Esophagus mucosa (tissue), 1 donor: ENCODE measurements at places on chromosomes 2 and 18.

DNA sequence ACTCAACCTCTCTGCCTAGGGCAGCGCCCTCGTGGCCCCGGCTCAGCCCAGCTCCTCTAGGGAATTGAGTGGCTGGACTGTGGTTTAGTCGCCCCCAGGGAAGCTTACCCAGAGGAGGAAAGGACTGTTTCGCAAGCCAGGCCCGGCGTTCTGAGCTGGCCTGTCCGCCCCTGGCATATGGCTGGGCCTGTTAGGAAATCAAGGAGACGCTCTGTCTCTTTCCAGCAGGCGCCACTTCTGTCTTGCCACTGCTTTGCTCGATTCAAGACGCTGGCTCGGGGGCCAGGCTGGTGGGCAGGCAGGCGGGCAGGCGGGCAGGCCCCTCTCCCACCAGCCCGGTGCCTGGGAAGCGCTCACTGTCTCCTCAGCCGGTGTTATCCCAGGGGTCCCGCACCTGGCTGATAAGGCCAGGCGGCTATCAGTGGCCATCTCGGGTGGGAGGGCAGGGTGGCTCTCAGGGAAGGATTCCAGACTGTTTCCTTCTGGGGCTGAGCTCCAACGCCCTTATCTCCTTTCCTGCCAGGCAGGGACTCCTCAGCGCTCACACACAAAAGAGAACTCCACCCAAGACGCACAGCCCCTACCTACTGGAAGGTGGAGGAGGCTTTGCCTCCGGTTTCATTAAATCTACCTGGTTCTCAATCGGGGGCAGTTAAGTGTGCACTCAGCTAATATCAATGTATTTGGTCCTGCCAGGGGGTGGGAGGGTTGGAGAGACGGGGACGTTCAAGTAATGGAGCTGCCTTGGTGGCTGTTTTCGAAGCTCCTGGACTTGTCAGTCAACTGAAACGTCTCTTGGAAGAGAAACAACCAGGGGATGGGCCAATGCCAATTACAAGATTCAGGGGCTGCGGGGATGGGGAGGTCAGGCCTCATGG is 109.1 kb downstream of the SMAD7 start:
- peak; percentile 7 for ATAC-seq

DNA sequence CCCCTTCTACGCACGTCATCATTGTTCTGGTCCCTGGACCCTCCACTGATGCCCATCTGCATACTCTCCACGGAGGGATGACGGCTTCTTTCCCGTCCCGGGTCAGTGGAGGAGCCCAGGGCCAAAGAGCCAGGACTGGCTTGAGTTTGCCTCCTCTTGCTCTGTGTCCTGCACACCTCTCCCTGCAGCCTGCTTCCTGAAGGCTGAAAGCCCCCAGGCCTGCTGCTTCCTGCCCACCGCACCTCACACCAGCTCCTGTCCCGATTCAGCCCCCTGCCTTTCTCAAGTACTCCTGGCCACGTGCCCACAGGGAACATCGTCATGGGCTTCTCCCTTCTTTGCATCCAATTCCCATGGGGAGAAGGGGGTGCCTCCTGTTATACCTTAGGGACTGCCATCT is 7.1 kb downstream of the ADCY3 start:
- ATAC-seq = no peak

DNA sequence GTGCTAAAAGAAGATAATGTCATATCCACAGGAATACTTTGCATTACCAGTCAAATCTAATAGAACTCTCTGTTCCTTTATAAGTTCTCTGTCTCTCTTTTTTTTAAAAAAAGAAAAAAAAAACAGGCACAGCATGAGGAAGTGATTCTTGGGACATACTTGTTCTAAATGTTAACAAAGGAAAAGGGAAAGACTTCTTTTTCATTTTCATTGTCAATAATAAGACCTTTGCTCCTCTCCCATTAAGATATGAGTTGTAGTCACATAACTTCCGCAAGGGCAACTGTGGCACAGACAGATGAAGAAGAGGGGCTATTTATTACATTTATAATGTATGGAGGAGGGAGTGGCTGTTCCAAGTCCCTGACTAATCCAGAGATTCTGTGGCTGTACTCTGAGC is 4.7 kb downstream of the CD302 start:
- no peak for ATAC-seq

- no peak for ATAC-seq
Measured at GRCh38 chr2:133855526-133855925, 287.3 kb upstream of the NCKAP5 start.

- ATAC-seq = no peak
Measured at GRCh38 chr2:165617741-165618481, 148.4 kb downstream of the CSRNP3 start.

DNA sequence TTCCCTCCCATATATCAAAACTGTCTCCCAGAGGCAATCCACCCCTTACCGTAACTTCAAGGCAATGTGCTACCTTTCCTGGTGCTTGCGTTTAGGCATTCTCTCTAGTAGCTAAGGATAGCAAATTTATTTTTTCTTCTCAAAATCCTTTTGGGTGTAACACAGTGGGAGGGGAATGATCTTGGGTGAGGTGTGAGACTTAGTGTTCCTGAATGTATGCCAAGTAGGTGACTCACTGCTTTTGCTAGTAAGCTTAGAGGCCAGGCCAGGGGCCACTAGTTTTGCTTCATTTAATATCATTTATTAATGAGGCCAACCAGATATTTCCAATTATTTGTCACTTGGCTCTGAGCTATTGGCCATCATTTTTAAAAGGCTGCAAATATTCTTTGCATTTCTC is 135.5 kb downstream of the NAPG start:
- peak; percentile 84 for ATAC-seq

- ATAC-seq = no peak
Measured at GRCh38 chr2:120167272-120167671, 55.9 kb downstream of the TMEM185B start.

DNA sequence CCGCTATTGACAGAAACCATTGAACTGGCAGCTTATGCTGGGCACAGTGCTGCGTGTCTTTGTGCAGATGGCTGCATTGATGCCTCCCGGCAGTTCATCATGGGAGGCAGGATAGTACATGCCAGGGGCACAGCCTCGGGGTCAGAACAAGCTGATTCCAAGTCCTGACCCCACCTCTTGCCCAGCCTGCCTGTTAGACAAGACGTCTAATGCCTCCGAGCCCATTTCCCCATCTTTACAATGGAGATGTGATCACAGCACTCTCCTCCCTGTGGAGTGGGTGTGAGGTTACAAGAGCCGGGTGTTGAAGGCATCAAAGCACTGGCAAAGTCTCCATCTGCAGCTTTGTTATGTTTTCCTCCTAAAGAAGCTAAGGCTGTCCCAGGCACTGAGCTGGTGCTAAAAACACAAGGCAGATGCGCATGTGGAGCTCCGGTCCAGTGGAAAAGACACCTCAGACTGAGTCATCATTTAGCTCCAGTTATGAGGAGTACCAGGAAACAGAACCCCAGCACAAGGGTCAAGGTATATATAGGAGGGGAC is 125.7 kb upstream of the EPAS1 start:
- peak; percentile 74 for ATAC-seq

- ATAC-seq = no peak
Measured at GRCh38 chr2:188776634-188777033, 197.5 kb upstream of the COL3A1 start.

GRCh38 chr2:196229013-196229412 is 57.6 kb upstream of the STK17B start:
- ATAC-seq = no peak

DNA sequence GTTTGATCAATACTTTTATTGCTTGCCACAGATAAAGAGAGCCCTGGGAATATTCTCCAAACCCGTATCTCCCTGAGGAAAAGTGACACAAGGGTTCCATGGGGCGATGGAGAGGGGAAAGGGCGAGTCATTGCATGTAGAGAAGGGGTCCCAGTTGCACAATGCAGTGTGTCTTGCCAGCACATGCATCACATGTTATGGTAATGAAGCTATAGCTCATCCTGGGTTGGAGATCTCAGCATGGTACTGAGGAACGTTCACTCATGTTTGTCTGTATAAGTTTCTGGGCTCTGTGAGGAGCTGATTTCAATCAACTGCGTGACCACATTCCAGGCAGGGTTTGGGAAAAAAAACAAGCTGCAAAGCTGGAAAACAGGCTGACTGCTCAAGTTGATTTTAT is 220.7 kb upstream of the MC4R start:
- no peak for ATAC-seq

DNA sequence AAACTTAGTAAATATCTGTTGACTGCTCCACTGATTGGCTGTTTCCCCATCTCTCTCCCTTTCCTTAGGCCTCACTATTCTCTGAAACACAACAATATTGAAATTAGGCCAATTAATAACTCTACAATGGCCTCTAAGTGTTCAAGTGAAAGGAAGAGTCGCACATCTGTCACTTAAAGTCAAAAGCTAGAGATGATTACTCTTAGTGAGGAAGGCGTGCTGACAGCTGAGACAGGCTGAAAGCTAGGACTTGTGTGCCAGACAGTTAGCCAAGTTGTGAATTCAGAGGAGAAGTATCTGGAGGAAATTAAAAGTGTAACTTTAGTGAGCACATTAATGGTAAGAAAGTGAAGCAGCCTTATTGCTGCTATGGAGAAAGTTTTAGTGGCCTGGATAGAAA is 48.4 kb downstream of the PLEK start:
- ATAC-seq = no peak

DNA sequence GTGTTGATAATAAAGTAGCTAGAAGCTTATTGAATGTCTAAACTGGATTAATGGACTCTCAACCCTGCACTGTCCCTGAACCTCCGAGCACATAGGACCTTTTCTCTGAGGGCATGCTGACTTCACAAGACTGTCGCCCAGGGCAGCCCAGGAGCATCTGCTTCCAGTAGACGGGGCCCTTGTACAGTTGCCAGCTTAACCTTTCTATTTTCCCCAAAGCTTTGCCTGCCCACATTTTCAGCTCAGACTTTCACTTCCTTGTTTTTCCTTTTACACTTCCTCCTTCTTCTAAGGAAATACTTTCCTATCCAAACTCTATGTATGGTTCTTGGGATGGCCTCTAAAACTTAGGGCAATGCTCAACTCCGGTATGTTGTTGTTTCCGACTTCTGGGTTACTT is 1.3 kb downstream of the VWA3B start:
- no peak for ATAC-seq

GRCh38 chr2:200091126-200091525 is 135.7 kb downstream of the MAIP1 start:
- ATAC-seq = no peak

GRCh38 chr2:218990612-218991011 is 2.6 kb downstream of the CRYBA2 start:
- ATAC-seq = no peak

DNA sequence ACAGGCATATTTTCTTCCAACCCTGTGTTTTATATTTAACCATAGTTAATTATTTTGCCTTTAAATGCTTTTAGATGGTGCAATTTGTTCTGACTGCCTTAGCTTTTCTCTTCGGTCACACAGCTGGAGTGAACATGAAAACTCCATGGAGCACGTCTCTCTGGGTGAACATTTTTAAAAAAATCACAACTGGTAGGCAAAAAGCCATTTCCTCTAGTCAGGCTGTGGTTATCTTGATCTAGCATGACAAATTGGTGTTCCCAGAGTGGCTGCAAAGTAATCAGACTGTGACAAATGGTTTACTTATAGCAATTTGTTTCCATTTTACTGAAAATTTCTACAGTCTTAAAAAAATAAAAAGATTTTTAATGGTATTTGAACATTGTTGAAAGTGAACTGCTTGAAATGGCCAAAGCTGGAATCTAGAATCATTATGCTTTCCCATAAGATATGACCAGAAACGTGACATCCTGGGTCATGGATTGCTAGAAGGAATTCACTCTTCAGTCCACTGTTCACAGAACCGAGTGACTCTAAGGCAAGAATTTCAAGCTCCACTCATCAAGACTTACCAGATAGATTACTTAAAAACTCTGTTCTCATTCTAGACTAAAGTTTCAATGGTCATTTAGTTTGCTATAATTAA is 703.6 kb downstream of the CPS1 start:
- no peak for ATAC-seq

DNA sequence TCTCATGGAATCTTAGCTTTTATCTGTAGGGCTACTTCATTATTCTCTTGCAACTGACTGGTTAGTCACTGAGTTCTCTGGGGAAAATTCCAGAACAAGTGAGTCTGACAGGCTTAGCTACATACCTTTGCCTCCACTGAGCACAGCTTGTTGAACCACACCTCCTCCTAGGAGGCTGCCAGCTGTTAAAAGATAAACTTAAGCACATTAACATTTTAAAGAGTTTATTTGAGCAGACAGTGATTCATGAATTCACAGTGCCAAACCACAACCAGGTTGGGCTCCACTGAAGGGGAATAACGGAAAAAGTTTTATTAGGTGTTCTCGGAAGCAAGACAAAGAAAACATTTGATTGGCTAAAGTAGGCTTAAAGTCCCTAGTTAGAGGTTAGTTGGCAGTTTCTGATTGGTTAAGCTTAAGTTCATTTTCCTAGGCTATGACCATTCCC is 12.5 kb upstream of the SLC38A11 start:
- ATAC-seq = peak; percentile 99

DNA sequence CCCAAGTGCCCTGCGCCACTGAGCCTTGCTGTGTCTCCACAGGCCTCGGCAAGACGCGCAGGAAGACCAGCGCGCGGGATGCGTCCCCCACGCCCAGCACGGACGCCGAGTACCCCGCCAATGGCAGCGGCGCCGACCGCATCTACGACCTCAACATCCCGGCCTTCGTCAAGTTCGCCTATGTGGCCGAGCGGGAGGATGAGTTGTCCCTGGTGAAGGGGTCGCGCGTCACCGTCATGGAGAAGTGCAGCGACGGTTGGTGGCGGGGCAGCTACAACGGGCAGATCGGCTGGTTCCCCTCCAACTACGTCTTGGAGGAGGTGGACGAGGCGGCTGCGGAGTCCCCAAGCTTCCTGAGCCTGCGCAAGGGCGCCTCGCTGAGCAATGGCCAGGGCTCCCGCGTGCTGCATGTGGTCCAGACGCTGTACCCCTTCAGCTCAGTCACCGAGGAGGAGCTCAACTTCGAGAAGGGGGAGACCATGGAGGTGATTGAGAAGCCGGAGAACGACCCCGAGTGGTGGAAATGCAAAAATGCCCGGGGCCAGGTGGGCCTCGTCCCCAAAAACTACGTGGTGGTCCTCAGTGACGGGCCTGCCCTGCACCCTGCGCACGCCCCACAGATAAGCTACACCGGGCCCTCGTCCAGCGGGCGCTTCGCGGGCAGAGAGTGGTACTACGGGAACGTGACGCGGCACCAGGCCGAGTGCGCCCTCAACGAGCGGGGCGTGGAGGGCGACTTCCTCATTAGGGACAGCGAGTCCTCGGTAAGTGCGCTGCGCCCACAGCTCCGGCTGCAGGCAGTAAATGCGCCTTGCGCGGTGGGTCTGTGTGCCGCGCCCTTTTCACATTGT is 136.8 kb downstream of the NCK2 start:
- no peak for ATAC-seq

GRCh38 chr2:116955646-116956045 is 858.8 kb upstream of the DDX18 start:
- no peak for ATAC-seq

DNA sequence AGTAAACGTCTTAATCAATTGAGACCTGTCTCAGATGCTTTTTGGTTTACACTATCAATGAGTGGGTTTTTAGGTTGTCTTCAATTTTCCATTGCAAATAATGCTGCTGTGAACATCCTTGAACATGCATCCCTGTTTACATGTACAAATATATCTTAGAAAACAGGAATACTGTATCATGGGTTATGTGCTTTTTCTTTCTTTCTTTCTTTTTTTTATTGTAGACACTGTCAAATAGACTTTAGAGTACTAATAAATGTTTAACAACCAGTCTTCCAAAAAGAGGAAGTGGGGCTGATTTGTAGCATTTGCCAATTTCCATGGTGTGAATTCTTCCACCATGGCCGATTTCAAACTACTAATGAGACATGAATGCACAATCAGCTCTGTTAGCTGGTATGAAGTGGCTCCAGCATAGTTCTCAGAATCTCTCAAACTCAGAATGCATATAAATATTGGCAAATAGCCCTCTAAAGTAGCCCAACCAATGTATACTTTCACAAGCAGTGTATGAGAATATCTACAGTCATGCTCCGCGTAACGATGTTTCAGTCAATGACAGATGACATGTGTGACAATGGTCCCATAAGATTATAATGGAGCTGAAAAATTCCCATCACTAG is 50.3 kb upstream of the B3GNT2 start:
- ATAC-seq = no peak
